ENCODE measurements at places on chromosomes 3 and 15.

DNA sequence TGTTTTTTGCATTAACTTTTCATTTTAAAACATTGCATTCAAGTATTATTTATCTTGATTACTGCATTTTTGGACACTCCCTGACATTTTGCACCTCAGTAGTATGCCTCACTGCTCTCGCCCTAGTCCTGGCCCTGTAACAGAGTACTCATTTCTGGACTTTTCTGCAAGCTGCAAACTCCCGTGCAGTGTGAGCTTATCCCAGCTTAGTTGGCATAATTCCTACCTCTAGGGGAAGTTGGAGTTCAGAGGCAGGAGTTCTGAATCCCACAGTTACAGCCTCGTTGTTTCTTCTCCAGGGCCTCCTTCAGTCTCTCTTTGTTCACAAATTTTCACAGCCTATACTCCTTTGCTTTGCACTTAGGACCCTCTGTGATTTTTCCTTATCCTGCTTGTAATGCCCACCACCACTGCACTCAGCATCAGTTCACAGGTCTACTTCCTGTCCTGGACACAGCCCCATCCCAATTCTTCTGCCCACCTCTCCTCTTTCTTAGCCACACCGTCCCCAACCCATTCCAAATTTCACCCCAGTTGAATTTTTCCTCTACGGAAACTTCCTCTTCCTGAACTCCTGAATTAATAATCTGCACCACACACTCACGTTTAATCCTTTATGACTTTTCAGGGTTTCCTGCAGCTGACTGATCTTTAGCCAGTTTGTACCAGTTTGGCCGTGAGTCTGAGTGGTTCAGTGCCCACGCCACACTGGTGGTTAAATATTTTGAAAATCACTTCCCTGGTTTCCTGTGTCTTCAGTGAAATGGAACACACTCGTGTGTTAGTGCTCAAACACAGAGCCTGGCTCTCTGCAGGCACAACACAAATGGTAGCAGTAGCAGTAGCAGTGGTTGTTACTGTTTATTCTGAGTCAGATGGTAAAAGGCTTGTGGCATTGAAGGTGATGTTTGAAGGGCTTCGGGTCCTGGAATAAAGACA lies 6.3 kb upstream of the CTSH start:
- DNase-seq, result no peak

GRCh38 chr3:138950006-138950644 lies 3.1 kb downstream of the FOXL2NB start:
- DNase-seq, result no peak

DNA sequence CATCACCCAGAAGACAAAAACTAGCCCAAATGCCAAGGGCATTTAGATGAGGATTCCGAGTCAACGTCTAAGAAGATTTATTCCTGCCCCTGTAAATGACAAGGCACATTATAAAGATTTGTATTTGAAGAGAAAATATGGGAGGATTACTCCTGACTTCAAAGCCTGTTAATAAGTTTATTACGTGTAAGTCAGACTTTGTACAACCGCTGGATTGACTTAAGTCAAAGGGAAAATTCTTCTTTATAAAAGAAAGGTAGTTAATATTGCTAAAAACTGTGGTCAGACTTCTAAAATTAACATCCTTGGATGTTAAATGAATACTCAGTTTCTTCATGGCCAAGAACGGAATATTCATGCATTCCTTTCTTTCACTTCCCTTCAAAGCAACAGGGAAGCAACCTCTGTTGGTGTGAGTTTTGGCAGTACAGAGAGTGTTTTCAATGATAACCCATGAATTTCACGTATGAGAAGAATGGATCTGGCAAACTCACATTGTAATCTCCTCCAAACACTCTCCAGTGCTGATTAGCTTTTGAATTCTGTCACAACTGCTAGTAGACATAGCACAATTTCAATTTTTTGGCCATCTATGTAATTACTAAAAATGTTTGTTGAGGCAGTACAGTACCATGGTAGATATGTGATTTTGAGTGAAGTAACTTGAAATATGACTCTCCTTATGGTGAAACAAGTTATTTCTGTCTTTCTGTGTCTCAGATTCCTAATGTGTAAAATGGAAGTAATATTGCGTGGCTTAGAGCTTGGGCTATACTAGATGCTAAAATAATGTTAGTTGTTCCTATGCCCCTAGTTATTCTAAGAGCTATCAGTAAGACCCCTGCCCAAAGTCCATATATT lies 62.0 kb downstream of the PLD1 start:
- no peak for DNase-seq

- DNase-seq, result peak; percentile 65
These were observed 44.4 kb downstream of the ANXA2 start for GRCh38 chr15:60353245-60353920.

GRCh38 chr3:47825590-47825989 lies 22.7 kb downstream of the DHX30 start:
- DNase-seq, result no peak

DNA sequence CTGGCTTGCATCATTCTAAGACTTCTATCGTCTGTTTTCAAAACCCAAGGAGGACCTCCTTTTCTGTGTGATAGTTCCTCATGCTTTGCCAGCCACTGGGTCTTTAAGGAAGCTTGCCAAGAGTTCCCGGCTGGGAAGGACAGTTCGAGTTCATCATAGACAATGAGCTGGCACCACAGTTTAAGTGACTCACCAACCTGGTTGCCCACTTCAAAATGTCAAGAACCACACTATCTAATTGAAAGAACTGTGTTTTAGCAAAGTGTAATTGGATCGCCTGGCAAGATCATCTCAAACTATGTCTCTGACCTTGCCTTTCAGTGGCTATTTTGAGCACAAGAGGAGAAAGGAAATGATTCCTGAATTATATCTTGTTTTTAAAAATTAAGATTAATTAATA lies 27.9 kb downstream of the SOX2 start:
- DNase-seq, result no peak

- no peak for DNase-seq
These were observed 113.4 kb downstream of the CMSS1 start for GRCh38 chr3:99931059-99931458.

DNA sequence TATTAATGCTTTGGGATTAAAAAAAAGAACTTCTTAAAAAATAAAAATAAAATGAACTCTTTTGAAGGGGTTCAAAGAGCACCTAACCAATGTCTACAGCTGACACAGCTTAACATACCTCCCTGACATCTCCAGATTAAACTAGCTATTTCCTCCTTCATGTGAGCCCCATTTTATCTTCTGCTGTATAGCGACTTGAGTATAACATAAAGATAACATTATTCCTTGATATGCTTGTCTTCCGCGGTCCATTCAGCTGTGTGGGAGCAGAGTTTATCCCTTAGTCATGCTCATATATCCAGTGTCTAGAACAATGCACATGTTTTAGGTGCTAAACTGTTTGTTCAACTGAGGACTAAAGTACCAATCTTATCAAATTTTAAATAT lies 7.8 kb upstream of the CHRM5 start:
- no peak for DNase-seq

GRCh38 chr3:102085431-102086176 lies 236.3 kb downstream of the NFKBIZ start:
- DNase-seq, result no peak

DNA sequence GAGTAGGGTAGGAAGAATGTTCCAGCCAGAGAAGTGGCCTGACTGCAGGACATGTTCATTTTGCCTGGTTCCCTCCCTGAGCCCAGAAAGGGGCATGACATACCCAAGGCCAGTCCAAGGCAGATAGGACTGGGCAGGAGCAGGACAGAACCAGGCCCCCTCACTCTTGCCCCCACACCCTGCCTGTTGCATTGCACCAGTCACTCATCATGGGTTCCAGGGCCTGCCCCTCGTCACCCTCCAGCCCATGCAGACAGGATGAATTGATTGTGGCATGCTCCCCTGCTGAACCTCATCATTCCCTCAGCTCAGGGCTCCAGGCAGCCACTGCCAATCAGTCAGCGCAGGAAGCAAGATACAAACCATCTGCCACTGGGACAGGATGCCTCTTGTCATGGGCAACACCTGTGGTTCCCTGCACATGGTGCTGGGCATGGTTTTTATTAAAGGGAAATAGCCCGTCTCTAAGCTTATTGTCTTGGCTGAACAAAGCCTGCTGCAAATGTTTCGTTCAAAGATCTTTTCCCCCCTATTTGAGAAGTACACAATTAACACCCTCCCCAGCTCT lies 48.9 kb downstream of the RASGRF1 start:
- DNase-seq, result no peak

DNA sequence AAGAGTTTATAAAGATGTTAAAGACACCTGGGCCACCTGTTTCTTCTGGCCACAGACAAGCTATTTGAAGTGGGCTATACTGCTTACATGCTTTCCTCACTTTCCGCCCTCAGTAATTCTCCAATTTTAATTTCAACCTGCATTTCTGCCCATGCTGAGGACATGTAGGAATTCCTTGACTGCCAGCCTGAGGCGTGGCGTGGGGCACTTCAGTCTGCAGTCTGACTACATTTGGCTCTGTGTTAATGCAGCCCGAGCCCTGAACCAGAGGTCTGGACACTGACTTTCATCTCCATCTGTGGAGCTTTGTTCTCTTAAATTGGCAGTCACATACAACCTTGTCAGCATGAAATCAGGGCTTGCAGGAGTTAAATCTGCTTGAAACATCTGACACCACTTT lies 8.5 kb downstream of the UQCC5 start:
- no peak for DNase-seq

DNA sequence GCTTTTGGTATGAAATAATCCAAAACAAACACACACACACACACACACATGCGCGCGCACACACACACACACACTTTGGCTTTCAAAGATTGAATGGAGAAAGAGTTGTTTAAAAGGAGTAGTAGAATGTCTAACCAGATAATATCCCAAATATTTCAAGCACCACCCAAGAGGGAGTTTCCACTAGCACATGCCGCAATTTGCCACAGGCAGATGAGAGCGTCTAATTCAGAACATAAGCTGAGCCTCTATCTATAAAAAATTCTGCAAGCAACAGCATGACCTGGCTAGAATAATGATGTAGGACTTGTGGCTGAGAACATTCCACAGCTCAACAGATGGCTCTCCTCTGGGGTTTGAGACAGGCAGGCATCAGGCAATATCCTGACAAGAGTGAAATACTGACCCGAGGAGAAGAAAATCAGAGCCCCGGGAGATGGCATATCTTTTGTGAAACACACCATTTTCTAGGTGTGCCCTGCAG lies 302.5 kb upstream of the GADL1 start:
- peak; percentile 91 for DNase-seq

DNA sequence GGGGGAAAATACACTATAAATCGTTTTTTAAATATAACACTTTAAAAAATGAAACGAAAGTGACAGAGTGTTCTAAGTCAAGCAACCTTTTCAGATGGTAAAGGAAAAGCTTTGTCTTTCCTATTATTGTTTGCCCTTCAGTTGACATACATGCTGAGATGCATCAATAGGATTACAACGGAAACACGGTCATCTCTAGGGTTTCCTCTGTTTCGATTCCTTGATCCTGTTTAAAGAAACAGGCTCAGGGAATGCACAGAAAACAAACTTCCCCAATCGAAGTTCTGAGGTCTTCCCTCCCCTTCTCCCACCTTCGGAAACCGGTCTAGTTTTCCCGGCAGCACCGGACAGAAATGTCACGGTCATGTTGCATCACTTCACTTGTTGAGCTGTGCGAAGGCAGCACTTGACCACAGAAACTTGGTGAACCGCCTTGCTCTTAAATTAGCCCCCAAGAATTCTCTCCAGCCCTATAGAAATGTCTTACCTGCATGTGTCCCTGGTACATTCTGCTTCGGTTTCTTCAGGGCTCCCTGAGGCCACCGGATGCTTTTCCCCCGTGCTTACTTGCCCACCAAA lies 556 bp downstream of the PEX5L start:
- DNase-seq, result no peak

- no peak for DNase-seq
These were observed 74.2 kb upstream of the PROK2 start for GRCh38 chr3:71859123-71859519.

DNA sequence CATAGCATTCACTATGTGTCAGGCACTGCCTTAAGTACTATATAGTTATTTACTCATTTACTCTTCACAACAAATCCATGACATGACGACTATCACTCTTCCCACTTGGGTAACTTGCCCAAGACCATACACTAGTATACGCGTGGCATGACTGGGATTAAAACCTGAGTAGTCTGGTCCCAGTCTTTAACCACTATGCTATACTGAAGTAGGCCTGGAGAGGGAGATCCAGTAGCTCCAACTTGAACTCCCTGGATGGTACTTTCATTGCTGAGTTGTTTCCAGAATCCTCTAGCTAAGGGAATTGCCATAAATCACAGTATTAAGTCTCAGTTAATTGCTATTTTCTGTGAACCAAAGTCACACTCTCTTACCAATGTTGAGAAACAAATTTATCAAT lies 116.2 kb upstream of the LSAMP start:
- no peak for DNase-seq

DNA sequence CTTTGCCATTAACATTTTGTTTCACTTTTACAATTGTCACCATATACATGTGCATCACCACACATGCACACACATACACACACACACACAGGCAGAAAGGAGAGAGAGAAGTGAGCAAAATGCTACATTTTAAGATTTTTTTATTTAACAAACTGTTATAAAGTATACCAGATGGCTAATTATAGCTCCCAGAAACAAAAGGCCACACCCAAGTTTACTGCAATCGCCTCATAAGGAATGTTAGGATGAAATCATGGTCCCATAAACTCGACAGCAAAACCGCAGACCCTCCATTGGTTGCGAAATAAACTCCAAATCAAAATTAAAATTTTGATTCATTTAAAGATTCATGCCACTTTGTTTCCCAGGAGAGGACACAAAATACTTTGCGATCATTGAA lies 16.1 kb upstream of the C15orf61 start:
- no peak for DNase-seq

DNA sequence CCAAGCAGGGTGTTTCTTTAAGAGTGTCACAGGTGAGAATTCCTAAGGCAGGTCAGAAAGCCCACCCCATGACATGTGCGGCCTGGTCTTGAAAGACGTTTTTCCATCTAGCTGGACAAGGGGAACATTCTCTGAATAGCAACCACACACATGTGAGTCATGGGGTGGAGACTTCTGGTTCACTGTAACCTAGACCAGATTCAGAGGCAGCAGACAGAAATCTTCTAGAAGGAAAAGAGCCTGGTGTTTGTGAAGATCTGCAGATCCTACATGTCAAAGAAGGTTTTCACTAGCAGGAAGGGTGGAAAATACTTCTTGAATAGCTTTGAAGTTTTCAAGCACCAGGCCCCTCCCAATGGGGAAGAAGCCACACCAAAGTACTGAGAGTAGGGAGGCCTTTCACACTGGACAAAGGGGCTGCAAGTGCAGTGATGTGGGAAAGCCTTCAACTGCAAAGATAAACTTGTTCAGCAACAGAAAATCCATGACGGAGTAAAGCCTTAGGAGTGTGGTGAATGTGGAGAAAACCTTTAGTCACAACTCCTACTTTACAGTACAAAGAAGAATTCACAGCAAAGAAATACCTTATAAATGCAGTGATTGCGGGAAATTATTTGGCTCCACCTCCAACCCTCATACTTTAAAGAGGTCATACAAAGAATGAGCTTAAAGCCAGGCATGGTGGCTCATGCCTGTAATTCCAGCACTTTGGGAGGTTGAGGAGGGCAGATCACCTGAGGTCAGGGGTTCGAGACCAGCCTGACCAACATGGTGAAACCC lies 17.6 kb downstream of the ADAM10 start:
- no peak for DNase-seq

- no peak for DNase-seq
These were observed 1.5 kb upstream of the AMIGO3 start for GRCh38 chr3:49720855-49721595.
